Frontal cortex (tissue), 4 donors: ENCODE measurements at places on chromosomes 5 and 9.

DNA sequence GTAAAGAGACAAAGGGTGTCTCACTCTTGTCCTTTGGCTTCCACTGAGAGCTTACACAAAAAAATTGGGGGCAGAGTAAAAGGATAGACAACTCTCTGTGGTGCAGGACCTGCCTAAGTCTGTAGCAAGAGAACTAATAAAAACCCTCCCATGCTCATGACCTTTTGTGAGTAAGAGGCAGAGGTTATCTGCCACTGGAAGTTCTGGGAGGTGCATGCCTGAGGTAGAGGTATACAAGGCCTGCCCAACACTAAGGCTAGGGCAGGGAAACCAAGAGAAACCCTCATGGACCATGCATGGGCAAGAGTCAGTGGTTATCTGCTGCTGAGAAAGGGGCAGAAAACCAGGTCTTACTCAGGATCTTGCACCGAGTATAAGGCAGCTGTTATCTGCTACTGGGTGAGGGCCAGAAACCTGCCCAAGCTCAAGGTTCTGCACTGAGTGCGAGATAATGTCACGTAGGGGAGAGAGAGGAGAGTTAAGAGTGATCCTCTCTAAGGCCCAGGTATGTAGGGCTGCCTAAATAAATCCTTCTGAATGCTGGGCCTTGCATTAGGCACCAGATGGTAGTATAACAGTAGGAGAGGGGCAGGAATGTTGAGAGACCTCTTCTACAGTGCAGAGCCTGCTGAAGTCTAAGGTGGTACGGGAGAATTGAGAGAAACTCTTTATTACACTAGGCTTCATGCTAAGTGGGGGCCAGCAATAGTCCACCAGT, 143.4 kb downstream of the MACROH2A1 start:
- no peak for DNase-seq

- DNase-seq: no peak
These were observed 123.0 kb upstream of the SLC27A6 start for GRCh38 chr5:128842241-128842640.

- DNase-seq: no peak
These were observed 22.6 kb downstream of the OTULIN start for GRCh38 chr5:14687023-14687665.

- DNase-seq: no peak
These were observed 184.0 kb downstream of the TTLL11 start for GRCh38 chr9:121909111-121909510.
